ENCODE measurements at places on chromosomes 16 and 17. TPM values are rescaled to one million over a fixed set of nuclear protein-coding genes. Genes with fewer than 3 reads are reported as not detected.

Gene KIFC3
- 41.1 TPM for total RNA-seq

Gene KRTAP17-1
- not detected for total RNA-seq

Gene CDH8
- total RNA-seq = 0.13 TPM

Gene KCNJ12
- total RNA-seq = 4.5 TPM

Gene SMIM5
- total RNA-seq = not detected

Gene SLC2A4
- total RNA-seq = 0.10 TPM

Gene TBC1D3
- total RNA-seq = not detected

Gene SPNS2
- total RNA-seq = 0.13 TPM

Gene HID1
- total RNA-seq = 2.3 TPM

Gene HYDIN
- 0.23 TPM for total RNA-seq

Gene OR2C1
- total RNA-seq = 0.26 TPM

Gene CWC25
- 8.1 TPM for total RNA-seq

Gene RHBDL1
- total RNA-seq = 2.7 TPM

Gene TMEM106A
- 6.5 TPM for total RNA-seq

Gene PRR35
- total RNA-seq = not detected

Gene SEZ6L2
- total RNA-seq = 65.5 TPM

Gene PRKCB
- 0.07 TPM for total RNA-seq

Gene CD300LG
- total RNA-seq = not detected

Gene CLEC18A
- total RNA-seq = 0.86 TPM

Gene OTOP3
- total RNA-seq = not detected

Gene DOC2A
- total RNA-seq = 0.33 TPM

Gene ABCA8
- total RNA-seq = 198 TPM

Gene MT1H
- not detected for total RNA-seq

Gene KRTAP4-4
- not detected for total RNA-seq

Gene CLEC19A
- not detected for total RNA-seq

Gene SOCS1
- total RNA-seq = 2.3 TPM

Gene SLX4
- 4.9 TPM for total RNA-seq

Gene KRT40
- not detected for total RNA-seq

Gene AOC2
- total RNA-seq = 0.79 TPM

Gene APRT
- total RNA-seq = 56.4 TPM

Gene ACAP1
- 0.33 TPM for total RNA-seq

Gene EPN3
- total RNA-seq = not detected

Gene COX6A2
- total RNA-seq = not detected

Gene GNGT2
- total RNA-seq = not detected

Gene FN3K
- 14.3 TPM for total RNA-seq

Gene ZNF469
- 7.2 TPM for total RNA-seq

Gene MRPL27
- total RNA-seq = 27.3 TPM

Gene TMEM132E
- 0.07 TPM for total RNA-seq

Gene SPIRE2
- 0.72 TPM for total RNA-seq

Gene TEKT5
- 0.13 TPM for total RNA-seq

Gene PERCC1
- total RNA-seq = not detected

Gene OTOP2
- not detected for total RNA-seq
